ENCODE measurements at places on chromosomes 2 and 18. TPM values are rescaled to one million over a fixed set of nuclear protein-coding genes. Genes with fewer than 3 reads are reported as not detected.

GRCh38 chr2:1609040-1609439 lies 135.3 kb downstream of the PXDN start:
- DNase-seq = no peak

DNA sequence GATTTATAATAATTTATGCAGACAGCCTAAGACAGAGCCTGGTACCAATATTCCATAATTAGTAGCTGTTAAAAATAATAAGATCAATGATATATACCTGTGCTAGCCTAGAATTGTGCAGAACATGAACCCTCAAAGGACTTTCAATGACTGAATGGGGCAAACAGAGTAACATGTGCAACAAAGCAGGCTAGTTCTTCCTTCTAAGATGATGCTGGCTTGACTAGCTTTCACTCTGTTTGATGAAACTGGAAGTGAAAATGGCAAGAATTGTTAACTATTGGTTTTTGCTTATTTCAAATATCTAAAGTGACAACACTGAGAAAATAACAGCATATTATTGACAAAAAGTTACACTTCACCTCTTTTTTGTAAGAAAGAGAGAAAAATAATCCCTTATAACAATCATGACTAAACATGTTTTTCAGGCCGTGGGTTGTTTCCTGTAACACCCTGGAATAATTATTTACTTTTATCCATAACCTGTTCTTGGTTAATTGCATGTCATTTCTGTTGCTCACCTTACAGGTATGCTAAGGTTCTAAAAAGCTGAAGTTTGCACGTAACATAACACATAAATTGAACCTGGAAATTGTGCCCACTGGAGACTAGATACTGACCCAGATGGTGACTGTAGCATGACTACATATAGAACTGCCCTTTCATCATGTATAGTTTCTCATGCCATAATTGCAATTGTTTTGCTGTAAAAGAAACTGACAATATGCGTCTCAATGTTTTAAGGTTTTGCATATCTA lies 108.7 kb downstream of the C18orf54 start:
- DNase-seq = no peak

GRCh38 chr18:4299395-4299794 lies 155.7 kb downstream of the DLGAP1 start:
- no peak for DNase-seq

DNA sequence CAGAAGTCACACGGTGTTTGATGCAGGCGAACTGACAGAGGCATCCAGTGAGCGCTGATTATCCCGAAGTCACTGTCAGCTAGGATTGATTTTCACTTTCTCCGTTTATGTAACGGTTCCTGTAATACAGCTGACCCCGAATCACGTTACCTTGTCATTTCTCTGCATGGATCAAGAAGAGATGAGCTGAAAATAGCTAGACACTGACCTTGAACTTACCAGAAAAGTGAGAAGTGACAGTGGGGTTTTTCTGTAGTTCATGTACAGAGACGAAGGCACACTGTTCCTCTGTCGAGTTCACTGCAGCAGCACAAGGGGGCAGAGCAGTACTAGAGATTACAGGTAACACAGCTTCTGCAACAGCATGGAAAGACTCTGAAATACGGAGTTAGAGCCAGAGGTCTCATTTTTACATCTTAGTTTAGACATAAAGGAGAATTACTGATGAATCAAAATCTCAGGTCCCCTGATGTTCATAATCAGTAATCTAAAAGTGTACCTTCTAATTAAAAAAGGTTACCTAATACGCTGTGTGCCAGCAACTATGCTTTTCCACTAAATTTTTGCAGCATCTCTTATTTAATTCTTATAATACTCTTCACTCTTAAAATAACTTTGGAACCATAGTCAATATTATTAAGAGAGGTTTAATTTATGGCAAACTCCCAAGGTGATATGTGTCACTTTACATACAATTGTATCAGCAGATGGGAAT lies 33.1 kb downstream of the ARHGAP15 start:
- DNase-seq = peak; percentile 18

ASTL gene
- 0.23 TPM for polyA plus RNA-seq

- no peak for DNase-seq
Measured at GRCh38 chr2:156982615-156983014, 274.9 kb upstream of the GALNT5 start.

DNA sequence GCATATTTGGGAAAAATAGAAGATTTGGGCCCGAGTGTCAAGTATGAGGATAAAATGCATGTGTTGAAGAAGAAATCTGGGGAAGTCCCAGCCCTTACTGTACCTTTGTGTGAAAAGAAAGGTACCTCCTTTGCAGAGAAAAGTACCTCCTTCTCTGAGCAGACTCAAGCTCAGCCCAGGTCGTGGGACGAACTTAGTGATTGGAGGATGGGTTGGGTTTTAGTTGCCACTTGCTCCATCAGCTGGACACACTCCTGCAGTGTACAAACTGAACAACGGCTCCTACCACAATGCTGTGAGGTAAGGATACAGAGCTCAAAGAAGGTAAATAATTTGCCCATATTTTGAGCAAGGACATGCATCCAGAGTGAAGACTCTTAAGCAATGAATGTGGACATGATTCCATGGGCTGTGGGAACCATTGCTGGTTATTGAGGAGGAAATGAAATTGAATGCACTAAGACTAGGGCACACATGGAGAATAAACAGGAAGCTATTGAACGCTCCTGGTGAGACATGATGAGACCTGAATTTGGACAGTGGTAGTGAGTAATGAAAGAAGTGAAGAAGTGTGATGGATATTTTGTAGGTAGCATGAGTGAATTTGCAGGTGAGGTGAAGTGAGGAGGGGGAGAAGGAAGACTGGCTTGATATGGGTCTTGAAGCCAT lies 49.8 kb upstream of the IL1RL1 start:
- no peak for DNase-seq

DNA sequence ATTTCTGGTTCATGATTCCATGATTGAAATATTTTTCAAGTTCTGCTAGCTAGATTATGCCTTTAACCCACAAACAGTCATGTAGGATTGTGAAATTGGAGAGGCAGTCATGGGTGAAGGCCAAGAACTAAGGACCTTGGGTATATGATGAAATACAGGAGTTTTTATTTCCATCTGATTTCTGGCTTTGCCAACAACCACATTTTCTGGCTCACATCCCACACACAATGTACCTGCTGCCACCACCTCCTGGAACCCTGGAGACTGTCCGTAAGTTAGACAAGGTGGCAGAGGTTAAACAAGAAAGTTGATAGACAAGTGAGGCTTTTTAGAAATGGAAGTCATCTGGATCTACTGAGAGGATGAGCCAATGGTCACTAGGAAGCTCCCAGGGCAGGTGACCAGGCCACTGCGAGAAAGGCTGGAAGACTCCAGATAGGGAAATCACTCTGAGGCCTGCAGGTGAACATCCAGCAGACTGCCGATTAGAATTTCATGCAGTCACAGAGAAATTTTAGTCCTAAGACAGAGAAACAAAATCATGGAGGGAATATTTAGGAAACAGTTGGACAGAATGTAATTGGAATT lies 402.0 kb downstream of the ALK start:
- no peak for DNase-seq

GRCh38 chr18:3511980-3512379 lies 62.0 kb downstream of the TGIF1 start:
- no peak for DNase-seq

DNA sequence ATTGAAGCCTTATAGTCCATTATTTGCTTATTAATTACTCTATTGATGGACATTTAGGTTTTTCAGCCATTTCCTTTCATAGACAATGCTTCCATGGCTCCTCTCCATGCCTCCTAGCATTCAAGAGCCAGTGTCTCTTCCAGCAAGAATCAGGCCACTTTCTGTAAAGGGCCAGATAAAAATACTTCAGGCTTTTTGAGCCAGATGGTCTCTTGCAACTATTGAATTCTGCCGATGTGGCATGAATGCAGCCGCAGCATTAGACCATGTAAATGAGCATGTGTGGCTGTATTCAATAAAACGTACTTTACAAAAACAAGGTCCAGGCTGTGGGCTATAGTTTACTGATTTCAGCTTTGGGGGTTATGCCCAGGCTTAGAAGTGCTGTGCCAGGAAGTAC lies 38.5 kb downstream of the TRAF3IP1 start:
- DNase-seq = no peak

GREB1L gene
- polyA plus RNA-seq = 1.7 TPM

ITPRID2 gene
- 179 TPM for polyA plus RNA-seq
